ENCODE measurements at places on chromosomes 3 and 15.

DNA sequence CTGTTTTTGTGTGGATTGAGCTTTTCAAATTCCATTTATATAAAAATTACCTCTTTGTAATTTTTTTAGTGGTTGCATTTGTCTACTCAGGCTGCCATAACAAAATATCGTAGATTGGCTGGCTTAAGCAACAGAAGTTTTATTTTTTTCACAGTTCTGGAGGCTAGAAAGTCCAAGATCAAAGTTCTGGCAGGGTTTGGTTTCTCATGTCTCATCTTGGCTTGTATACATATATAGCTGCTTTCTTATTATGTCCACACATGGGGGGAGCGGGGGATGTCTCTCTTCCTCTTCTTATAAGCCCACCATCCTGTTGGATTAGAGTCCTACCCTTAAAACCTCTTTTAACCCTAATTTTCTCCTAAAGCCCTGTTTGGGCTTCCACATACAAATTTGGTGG, 28.5 kb downstream of the MGA start:
- no peak for DNase-seq

GRCh38 chr3:3776607-3777006, 22.6 kb upstream of the LRRN1 start:
- DNase-seq: no peak

GRCh38 chr3:142705198-142705597, 18.6 kb upstream of the TRPC1 start:
- DNase-seq: no peak

DNA sequence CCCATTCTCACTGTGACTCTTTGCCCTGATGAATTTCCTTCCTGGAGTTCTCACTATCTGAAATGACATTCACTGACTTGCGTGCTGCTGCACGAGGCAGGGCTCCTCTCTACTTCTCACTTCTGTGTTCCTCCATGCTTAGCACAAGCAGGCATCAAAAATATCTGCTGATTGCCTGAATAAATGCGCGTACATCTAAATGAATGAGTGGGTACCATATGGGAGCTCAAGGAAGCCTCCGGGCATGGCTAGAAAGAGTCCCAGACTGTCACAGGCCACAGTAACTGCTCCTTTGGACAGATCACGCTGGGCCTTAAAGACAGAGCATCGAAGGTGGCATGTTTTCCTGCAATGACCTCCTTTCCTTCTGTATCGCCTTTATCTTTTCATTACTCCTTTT, 31.6 kb downstream of the HCN4 start:
- DNase-seq: no peak

DNA sequence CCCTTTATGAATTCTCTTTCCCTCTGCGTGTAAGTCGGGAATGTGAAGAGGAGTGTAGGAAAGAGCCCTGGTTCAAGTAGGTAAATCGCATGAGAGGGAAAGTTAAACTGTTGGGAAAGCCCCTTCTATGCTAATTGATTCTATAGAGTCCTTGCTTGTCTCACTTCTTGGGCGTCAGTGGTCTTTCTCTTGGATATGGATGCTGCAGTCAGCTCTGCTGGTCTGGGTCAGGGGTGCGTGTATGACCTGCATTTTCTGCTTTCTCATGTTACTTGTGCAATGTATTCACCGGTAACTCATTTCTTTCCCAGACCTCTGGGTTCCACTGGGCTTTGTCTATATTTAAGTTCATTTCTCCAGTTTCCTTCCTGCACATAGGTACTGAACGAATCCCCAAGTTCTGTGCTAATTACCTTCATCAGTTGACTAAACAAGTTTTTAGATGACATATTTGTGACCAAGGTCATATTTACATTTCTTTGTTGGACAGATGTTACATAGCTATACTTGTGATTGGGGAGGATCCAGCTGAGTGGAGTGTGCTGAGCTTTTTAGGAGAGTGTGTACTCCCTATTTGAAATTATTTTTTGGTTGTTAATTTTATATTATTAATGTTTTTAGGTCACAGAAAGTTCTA, 1.4 kb downstream of the SETD5 start:
- no peak for DNase-seq

DNA sequence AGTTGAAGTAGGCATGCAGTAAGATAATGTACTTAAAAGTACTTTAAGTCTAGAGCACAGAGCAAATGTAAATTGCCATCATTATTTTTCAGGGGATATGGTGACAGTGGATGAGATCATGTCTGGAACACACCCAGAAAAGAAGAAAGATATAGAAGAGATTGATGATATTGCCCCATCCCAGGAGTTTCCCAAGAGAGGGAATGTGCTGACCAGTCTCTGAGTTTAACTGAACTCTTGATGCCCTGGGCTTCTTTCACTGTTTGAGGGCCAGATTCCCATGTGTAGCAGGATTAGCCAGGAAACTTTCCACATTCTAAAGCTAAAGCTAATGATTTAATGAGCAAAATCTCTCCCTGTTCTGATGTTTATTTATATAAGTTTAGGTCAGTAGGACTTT, 366.8 kb upstream of the UMPS start:
- no peak for DNase-seq

- DNase-seq: no peak
These were observed 19.4 kb upstream of the SLC6A1 start for GRCh38 chr3:10973046-10973595.

GRCh38 chr3:149744606-149745005, 7.7 kb downstream of the COMMD2 start:
- no peak for DNase-seq

- no peak for DNase-seq
These were observed 80.5 kb upstream of the CCNL1 start for GRCh38 chr3:157240408-157240807.

DNA sequence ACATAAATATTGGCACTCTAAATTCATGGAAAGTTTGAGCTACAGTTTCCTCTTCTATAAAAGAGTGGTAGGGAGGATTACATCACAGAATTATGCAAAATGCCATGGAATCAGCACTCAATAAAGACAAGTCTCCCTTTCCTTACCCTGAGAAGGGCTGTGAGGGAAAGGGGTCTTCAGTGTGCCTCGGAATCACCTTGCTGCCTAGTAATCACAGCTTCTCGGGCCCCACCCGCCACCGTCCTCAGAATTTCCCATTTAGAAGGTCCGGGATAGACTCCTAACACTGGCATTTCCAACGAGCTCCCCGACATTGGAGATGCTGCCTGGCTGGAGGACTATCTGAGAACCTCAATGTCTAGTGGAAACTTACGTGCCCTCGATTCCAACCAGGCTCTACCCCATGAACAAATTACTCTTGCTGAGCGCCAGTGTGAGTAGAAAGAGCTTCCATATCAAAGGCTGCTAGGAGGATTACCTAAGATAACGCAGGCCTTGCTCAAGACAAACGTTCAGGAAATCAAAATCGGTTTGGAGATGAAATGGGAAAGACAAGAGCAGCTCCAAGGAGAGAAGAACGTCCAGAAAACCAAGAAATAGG, 92.1 kb upstream of the CHD2 start:
- no peak for DNase-seq

DNA sequence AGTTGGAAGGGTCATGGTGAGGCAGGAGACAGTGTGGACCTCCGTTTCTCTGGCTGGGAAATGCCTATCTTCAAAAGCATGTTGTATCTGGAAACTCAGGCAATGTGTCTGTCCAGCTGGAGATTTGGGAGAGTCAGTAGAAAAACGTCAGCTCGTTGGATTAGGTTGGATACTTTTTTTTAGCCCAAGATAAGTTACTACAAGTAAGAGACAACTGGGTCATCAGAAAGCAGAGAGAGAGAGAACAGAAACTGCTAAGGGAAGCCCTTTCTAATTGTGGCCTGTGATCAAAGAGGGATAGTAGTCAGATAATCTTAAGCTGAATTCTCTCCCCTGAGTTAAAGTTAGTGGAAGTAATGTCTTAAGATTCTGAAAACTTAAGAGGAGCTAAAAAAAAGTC, 78.9 kb upstream of the ZNF280D start:
- no peak for DNase-seq

GRCh38 chr15:28953573-28954195, 67.9 kb downstream of the APBA2 start:
- DNase-seq: no peak

- DNase-seq: no peak
These were observed 110.3 kb upstream of the ETV5 start for GRCh38 chr3:186219211-186219638.

DNA sequence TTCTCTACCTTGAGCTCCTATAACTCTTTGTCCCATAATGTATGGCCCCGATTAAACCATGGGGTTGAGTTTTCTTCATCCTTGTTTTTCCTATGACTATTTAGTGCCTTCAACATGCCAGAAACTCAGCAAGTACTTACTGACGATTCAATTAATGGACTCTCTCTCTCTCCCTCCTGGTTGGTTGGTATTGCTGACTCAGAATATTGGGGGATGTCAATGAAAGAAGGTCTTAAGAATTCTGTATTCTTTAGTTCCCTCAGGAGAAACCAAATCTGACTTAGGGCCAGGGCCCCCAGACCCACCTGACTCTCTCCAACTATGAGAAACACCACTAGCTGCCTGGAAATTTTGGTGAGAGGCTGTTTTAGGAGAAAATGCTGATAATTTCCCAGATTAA, 40.8 kb downstream of the TM4SF4 start:
- no peak for DNase-seq

GRCh38 chr3:33918126-33918756, 119.8 kb downstream of the PDCD6IP start:
- no peak for DNase-seq

- no peak for DNase-seq
These were observed 54.3 kb downstream of the AMOTL2 start for GRCh38 chr3:134319931-134320330.

GRCh38 chr15:51814606-51815005, 14.8 kb upstream of the TMOD3 start:
- DNase-seq: no peak

DNA sequence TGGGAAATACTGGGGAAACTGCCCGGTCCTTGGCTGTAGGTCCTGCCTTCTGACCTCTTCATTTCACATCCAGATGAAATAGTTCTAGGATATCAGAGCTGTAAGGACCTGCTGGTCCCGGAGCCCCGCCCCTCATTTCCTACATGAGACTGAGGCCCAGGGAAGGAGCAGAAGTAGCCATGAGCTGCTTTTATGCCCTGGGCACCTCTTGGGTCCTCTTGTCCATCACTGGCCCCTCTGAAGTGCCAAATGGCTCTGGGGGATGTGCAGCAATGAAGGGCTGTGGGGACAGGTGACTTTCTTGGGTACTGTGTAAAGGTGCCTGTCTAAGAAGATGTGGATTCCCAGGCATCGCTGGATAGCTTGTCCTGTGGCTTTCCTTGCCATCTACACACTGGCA, 40.3 kb upstream of the ESYT3 start:
- DNase-seq: no peak

GRCh38 chr15:38512901-38513300, 51.7 kb downstream of the RASGRP1 start:
- no peak for DNase-seq

- DNase-seq: no peak
These were observed 21.0 kb upstream of the DPH6 start for GRCh38 chr15:35566991-35567390.

DNA sequence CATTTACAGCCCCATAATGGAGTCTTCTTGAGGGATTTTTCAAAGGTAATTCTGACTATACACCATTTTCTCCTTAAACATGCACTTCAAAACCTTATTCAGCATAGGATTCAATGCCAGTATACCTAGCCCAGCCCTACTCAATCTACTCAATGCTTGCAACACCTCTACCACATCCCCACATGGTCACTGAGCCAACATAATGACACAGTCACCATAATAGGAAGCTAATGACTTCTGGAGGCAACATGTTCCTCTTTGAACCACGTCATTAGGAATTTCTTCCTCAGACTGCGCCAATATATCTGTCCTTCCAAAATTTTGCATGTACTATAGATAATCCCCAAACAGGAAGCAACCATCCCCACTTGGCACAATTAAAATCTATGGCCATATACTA, 153.9 kb upstream of the SETMAR start:
- DNase-seq: no peak

- DNase-seq: no peak
These were observed 521 bp downstream of the IL5RA start for GRCh38 chr3:3109407-3110298.

- no peak for DNase-seq
These were observed 20.9 kb downstream of the CD276 start for GRCh38 chr15:73704869-73705645.

GRCh38 chr3:102090721-102091045, 241.4 kb downstream of the NFKBIZ start:
- DNase-seq: no peak

GRCh38 chr3:110612045-110612444, 459.6 kb upstream of the NECTIN3 start:
- no peak for DNase-seq

GRCh38 chr3:134328147-134328591, 46.1 kb downstream of the AMOTL2 start:
- no peak for DNase-seq

DNA sequence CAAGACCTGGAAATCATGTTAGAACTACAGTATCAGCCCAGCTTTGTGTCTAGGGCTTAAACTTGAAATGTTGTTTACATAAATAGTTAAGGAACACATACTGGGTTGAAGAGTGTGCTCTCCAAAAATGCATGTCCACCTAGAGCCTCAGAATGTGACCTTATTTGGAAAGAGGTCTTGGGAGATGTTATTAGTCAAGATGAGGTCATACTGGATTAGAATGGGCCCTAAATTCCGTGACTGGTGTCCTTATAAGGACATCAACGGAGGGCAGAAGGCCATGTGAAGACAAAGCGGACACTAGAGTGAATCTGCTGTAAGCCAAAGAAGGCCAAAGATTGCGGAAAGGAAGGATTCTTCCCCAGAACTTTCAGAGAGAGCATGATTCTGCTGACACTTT, 759.2 kb upstream of the CFAP20DC start:
- no peak for DNase-seq

Data from chondrocyte (in vitro differentiated cells).